ENCODE measurements at places on chromosomes 3 and 15.

DNA sequence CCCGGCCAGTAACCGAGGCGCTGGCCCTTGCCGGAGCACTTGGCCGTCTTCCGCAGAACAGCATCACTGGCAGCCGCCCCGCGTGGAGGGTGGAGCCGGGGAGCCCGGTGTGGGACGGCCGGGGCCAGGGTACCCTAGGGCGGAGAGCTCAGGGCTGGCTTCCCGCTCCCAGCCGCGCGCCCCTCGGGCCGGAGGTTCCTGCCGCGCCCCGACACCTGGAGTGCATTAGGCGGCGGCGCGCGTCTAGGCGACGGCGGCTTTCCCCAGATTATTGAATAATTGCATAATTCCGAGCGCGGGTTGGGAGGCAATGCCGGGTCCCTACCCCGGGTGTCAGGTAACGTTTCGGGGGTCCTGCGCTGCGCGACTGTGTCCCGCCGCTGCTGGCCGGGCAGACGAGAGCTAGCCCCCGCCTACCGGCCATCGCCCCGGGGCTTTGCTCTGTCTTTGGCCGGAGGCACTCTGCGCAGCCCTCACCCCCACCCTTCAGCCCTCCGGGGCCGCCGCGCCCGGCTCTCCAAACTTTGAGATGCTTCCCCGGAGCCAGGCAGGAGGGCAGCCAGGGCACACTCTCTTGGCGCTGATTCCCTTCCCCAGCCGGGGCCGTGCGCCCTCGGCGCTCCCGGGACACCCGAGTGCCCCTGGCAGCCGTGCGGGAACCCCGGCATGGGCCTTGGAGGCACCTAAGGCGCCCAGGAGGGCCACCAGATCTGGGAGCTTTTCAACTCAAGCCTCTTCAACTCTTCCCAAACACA is 749 bp downstream of the ITGA11 start:
- H3K27ac ChIP-seq = no peak overlapping the region
- peak overlapping the region; percentile 51 for H3K4me3 ChIP-seq
- H3K27me3 ChIP-seq = peaks cover 81% of the 10 kb centered on the region
- H3K36me3 ChIP-seq = no peaks in the 10 kb centered on the region
- H3K4me1 ChIP-seq = peaks cover 12% of the 10 kb centered on the region

GRCh38 chr3:162945626-162946025 is 1449.0 kb downstream of the OTOL1 start:
- no peaks in the 10 kb centered on the region for H3K4me1 ChIP-seq
- H3K27ac ChIP-seq = no peak overlapping the region
- no peaks in the 10 kb centered on the region for H3K27me3 ChIP-seq
- H3K36me3 ChIP-seq = no peaks in the 10 kb centered on the region

GRCh38 chr15:64653757-64654156 is 121.6 kb downstream of the RBPMS2 start:
- H3K4me1 ChIP-seq = peaks cover 13% of the 10 kb centered on the region
- no peak overlapping the region for H3K4me3 ChIP-seq
- DNase-seq = no peak
- no peaks in the 10 kb centered on the region for H3K27me3 ChIP-seq
- H3K27ac ChIP-seq = no peak overlapping the region
- peaks cover 6% of the 10 kb centered on the region for H3K36me3 ChIP-seq

- no peak overlapping the region for H3K4me3 ChIP-seq
- no peak for DNase-seq
- H3K27me3 ChIP-seq = no peaks in the 10 kb centered on the region
- H3K36me3 ChIP-seq = no peaks in the 10 kb centered on the region
Observed at GRCh38 chr15:96276438-96277210, 53.9 kb upstream of the NR2F2 start.

GRCh38 chr3:24505691-24506550 is 11.3 kb upstream of the THRB start:
- H3K36me3 ChIP-seq = no peaks in the 10 kb centered on the region
- no peak for DNase-seq
- no peak overlapping the region for H3K4me3 ChIP-seq
- no peak overlapping the region for H3K27ac ChIP-seq
- H3K4me1 ChIP-seq = peaks cover 52% of the 10 kb centered on the region

DNA sequence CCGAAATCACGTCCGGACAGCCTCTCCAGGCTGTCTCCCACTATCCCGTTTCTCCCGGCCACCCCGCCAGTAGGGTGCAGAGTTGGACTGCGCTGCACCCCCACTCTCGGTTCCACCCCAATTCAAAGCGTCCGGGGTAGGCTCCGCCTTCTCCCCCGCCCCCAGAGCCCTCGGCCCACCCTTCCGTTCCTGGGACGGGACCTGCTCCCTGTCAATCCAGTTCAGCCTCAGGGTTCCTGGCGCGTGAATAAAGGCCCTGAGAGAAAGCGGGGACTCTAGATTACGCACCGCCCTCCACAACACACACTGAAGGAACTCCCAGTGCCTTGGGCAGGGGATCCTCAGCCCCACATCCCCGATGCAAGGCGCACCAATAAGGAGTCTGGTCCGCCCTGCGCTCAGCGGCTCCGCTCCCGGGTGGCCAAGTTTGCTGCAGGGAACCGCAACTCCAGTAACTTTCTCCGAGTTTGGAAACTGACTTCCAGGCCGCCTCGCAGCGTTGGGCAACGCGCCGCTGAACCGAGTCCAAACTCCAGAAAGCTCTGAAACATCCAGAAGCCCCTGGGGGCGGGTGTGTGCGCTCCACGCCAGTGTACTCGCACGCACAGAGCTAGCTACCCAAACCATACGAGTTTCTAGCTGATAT is 1.9 kb downstream of the ADAMTS9 start:
- no peak for DNase-seq
- peaks cover 64% of the 10 kb centered on the region for H3K27me3 ChIP-seq
- peak overlapping the region; percentile 56 for H3K4me3 ChIP-seq
- peaks cover 1% of the 10 kb centered on the region for H3K36me3 ChIP-seq

GRCh38 chr3:134985864-134986715 is 191.0 kb downstream of the EPHB1 start:
- H3K4me3 ChIP-seq = no peak overlapping the region
- H3K27me3 ChIP-seq = no peaks in the 10 kb centered on the region
- DNase-seq = no peak
- no peaks in the 10 kb centered on the region for H3K4me1 ChIP-seq
- H3K36me3 ChIP-seq = no peaks in the 10 kb centered on the region

- H3K36me3 ChIP-seq = no peaks in the 10 kb centered on the region
- H3K27ac ChIP-seq = no peak overlapping the region
- H3K27me3 ChIP-seq = no peaks in the 10 kb centered on the region
- DNase-seq = no peak
Observed at GRCh38 chr15:39786447-39787056, 3.9 kb upstream of the FSIP1 start.

- no peaks in the 10 kb centered on the region for H3K27me3 ChIP-seq
- no peak for DNase-seq
- no peaks in the 10 kb centered on the region for H3K36me3 ChIP-seq
- H3K4me1 ChIP-seq = no peaks in the 10 kb centered on the region
- H3K4me3 ChIP-seq = no peak overlapping the region
Observed at GRCh38 chr15:27820722-27821121, 278.4 kb downstream of the OCA2 start.

DNA sequence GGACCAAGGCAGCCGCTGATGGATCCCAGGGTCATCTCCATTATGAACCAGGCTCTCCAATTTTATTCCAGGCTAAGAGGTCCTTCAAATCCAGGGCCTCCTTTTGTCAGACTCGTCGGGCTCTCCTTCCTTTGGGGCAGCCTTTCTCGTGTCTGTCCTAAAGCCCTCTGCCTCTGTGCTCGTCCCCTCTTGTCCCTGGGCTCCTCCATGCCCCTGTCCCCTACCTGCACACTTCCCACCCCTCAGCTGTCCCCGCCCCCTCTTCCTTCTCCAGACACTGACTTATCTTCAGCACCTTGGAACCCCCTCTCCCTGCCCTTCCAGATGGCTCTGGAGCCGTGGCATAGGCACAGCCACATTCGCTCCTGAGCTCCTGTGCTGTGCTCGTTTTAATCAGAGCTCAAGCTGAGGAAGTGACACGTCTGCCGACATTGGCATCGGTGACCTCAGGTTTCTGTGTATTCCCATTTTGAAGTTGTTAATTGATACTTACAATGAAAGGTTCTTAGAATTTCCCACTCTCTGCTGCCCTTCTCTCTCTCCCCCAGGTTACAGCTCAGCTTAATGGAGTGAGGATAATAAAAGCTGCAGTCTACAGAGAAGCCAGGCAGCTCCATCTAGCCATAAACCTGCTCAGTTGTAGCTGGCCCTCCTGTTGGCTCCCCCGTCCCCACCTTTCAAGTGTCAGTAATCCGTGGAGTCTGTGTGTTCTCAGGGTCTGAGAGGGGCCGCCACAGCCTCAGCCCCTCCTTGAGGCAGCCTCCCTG is 51.1 kb upstream of the SEC22A start:
- no peak overlapping the region for H3K27ac ChIP-seq
- H3K36me3 ChIP-seq = peaks cover 76% of the 10 kb centered on the region
- no peak for DNase-seq
- no peaks in the 10 kb centered on the region for H3K27me3 ChIP-seq
- no peak overlapping the region for H3K4me3 ChIP-seq
- H3K4me1 ChIP-seq = peaks cover 25% of the 10 kb centered on the region

- H3K4me3 ChIP-seq = no peak overlapping the region
- DNase-seq = no peak
- no peaks in the 10 kb centered on the region for H3K27me3 ChIP-seq
- H3K27ac ChIP-seq = no peak overlapping the region
- H3K4me1 ChIP-seq = peaks cover 6% of the 10 kb centered on the region
Observed at GRCh38 chr3:154193000-154193615, 71.9 kb downstream of the ARHGEF26 start.

GRCh38 chr3:141796081-141796888 is 33.1 kb downstream of the GRK7 start:
- DNase-seq = peak; percentile 80
- peak overlapping the region; percentile 95 for H3K27ac ChIP-seq
- H3K4me3 ChIP-seq = peak overlapping the region; percentile 77
- H3K36me3 ChIP-seq = no peaks in the 10 kb centered on the region

DNA sequence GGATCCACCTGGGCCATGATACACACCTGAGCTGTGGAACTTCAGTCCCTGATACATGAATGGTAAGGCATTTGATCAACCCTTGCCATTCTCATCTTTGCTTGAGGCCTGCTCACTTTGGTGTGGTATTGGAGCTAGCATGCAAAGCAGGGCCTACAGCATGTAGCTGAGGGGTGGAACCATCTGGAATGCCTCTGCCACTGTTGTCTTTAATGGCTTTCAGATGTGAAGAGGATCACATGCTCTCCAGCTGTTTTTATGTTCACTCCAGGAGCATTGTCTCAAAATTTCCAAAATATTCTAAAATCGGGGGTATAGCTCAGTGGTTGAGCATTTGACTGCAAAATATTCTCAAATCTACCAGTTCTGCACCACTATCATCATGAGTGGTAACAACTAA is 64.4 kb upstream of the PHLDB2 start:
- no peak overlapping the region for H3K27ac ChIP-seq
- no peaks in the 10 kb centered on the region for H3K27me3 ChIP-seq
- peaks cover 4% of the 10 kb centered on the region for H3K4me1 ChIP-seq
- H3K36me3 ChIP-seq = peaks cover 3% of the 10 kb centered on the region
- DNase-seq = no peak

- H3K27ac ChIP-seq = no peak overlapping the region
- no peaks in the 10 kb centered on the region for H3K27me3 ChIP-seq
- DNase-seq = no peak
Observed at GRCh38 chr3:6108957-6109356, 752.0 kb upstream of the GRM7 start.

DNA sequence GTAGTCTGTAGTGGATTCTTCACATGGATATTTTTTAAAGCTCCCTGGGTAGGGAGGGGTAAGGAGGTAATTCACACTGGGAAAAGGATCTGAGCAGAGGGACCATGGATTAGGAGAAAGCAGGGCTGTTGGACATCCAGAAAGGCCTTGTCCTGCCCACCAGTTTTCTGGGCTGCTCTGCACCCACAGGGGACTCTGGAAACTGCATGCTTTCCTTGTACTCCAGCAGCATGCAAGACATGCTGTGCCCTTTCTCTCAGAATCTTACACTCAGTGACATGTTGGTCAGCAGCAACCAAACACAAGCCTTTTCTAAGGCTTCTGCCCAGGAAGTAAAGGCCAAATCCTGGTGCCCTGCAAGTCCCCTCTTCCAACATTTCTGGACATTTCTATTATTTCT is 2.5 kb upstream of the FBN1 start:
- no peak overlapping the region for H3K4me3 ChIP-seq
- H3K4me1 ChIP-seq = peaks cover 9% of the 10 kb centered on the region
- no peak for DNase-seq
- H3K27me3 ChIP-seq = peaks cover 34% of the 10 kb centered on the region

DNA sequence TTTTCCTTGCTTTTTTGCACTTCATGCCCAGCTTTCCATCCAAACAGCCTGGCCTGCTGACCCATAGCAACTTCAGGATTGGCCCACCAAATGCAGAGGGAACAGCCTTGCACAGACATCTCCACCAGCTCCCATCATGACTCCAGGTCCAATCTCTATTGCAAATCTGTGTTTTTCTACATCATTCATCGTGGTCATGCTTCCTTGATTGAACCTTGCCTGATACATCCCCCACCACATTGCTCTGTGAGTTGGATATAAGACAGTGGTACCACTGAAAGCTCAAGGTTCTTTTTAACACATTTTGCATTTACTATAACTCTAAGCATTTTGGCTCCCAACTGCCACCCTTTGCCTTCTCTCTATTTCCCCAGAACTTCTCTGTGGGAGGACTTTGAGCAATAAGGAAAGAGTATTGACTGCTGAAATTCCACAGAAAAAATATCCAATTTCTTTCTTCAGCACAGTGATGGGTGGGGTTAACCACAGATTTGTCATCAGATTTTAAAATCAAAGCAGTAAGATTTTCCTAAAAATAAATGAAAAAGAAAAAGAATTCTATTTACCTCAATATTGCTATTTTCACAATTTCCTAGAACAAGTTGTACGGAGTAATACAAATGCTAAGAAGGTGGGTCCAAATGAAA is 114.6 kb upstream of the GALNT15 start:
- H3K27me3 ChIP-seq = no peaks in the 10 kb centered on the region
- no peak for DNase-seq
- no peaks in the 10 kb centered on the region for H3K4me1 ChIP-seq

- H3K36me3 ChIP-seq = no peaks in the 10 kb centered on the region
- peaks cover 5% of the 10 kb centered on the region for H3K27me3 ChIP-seq
- no peak for DNase-seq
- H3K27ac ChIP-seq = no peak overlapping the region
- H3K4me1 ChIP-seq = no peaks in the 10 kb centered on the region
- no peak overlapping the region for H3K4me3 ChIP-seq
Observed at GRCh38 chr3:108779496-108779895, 22.3 kb upstream of the RETNLB start.
